Urinary bladder (tissue), 4 donors: ENCODE measurements at places on chromosomes 7 and 10. TPM values are rescaled to one million over a fixed set of nuclear protein-coding genes. Genes with fewer than 3 reads are reported as not detected.

DNA sequence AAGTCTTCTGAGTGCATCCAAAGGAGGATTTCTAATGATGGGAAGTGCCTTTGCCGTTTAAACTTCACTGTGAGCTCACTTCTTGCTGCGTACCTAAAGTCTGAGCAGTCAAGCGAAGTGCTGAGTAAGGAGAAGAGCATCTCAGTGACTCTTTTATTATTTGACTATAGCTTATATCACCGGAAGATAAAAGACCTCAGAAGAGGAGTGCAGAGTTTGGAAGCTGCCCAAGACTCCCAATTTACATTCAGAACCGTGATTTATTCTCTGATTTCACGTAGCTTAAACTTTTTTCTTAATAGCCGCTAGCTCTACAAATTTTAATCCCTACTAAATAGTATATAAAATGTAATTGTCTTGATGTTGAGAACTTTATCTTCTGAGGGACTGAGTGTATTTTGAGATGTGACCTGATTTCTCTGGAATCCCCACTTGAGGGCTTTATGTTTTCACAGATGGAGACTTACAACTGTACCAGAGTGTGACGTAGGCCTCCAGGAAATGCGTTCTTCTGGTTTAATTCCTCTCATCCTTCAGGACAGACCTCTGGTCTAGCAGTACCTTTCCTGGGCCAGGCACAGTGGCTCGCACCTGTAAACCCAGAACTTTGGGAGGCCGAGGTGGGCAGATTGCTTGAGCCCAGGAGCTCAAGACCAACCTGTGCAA, 51.1 kb downstream of the CAMK1D start:
- DNase-seq = no peak

DNA sequence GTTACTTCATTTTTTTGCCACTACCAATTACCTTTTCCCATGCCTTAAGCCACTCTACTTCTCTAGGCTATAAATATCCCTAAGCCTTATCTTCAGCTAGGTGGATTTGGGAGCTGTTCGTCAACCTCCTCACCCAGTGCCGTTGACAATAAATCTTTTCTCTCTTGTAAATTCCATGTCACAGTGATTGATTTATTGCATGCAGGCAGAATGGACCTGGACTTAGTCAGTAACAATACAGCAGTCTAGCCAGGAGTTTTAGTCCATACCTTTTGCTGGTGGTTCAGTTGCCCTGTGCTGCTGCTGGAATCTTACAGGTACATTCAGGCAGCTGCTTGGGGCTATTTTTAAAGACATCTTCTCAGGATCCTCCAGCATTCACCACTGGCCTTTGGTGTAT, 350.5 kb upstream of the NRG3 start:
- DNase-seq = no peak

DNA sequence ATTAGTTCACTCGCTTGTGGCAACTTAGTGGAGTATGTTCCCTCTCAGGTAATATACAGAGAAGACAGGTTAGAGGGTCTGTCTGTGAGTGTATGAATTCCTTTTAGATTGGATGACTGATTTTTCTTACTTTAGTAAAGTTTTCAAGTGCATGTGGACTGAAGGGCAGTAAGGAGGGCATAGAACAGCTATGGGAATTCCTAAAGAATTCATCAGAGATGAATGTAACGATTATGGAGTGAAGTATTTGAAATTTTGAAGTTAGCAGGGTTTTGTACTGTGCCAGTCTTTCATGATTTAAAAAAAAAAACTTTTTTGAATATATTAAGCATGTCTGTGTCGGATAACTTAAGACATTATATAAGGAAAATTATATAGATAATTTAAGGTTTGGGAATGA, 15.5 kb downstream of the MAPK8 start:
- no peak for DNase-seq

DNA sequence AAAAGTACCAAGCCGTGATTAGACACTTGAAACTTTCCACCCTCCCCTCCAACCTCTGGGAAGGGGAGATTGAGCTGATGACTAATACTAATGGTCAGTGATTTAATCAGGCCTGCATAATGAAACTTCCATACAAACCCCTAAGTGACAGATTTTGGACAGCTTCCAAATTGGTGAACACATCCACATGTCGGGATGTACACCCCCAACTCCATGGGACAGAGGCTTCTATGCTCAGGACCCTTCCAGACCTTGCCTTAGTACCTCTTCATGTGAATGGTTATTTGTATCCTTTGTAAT, 4.8 kb downstream of the NUB1 start:
- DNase-seq = no peak

DNA sequence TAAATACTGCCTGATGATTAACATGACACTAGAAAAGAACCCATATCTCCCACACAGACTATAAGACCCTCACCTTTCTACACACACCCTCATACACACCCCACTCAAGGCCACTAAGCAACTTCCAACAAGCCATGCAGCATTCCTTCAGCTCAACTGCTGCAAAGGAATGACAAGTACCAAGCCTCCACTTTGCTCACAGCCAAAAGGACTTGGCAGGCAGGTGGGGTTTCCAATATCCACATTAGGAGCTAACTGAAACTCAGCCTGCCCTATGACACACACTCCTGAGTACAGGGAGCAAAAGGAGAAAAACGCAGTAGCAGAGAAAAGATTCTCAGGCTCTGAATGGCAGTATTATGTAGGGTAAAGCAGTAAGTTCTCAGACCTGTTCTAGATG, 13.4 kb downstream of the USP54 start:
- peak; percentile 36 for DNase-seq

GPR15LG gene
- 16.6 TPM for total RNA-seq

C7orf33 gene
- total RNA-seq = not detected

SEPTIN14 gene
- not detected for total RNA-seq

RPEL1 gene
- not detected for total RNA-seq

LIPK gene
- not detected for total RNA-seq
